Ammon's horn (tissue), 1 donor: ENCODE measurements at places on chromosomes 2 and 18.

- no peak for DNase-seq
These were observed 237.0 kb downstream of the ATAD2B start for GRCh38 chr2:23689891-23690290.

DNA sequence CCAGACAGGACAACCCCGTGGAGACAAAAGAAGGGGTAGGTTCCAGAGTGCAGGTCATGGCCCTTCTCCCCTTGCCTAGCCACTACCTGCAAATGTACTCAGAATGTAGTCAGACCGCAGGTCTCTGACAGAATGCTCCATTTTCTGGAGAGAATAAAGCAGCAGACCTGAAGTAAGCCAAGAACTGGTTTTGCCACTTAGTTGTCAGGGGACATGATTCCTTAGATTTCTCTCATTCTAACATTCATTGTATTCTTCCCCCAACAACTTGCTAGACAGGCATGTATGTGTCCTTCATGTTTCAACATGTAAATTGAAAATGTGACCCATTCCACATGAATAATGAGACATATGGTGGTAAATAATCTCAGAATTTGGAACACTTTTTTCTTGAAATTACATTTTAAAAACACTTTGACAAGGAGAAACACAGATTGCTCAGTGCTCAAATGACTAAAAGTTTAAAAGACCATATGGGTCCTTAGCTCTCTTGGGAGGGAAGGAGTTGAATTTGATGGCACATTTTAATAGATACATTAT is 142.4 kb downstream of the CCBE1 start:
- no peak for DNase-seq

DNA sequence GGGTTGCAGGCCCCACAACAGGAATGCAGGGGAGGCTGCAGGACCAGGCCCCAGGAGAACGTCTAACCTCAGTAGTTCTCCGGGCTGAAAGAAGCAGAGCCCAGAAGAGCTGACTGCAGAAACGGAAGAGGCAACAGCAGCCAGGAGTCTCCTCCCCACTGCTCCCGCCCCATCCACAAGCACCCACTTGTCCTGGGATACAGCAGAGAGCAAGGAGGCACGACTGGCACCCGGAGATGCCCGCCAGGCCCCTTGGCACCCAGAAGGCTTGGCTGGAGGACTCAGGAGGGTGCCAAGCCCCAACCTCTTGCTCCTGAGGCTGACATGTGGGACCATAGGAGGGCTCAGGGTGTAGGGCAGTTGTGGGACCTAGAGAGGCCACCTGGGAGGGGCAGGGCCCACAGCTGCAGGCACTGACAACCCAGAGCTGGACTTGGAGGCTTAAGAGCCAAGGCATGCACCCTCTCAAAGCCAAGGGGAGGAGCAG is 29.0 kb upstream of the TNS1 start:
- DNase-seq: no peak

- DNase-seq: no peak
These were observed 268.5 kb downstream of the ICOS start for GRCh38 chr2:204205082-204205481.

GRCh38 chr2:45823723-45824206 is 172.3 kb downstream of the PRKCE start:
- DNase-seq: peak; percentile 85
